ENCODE measurements at places on chromosomes 1 and 21. TPM values are rescaled to one million over a fixed set of nuclear protein-coding genes. Genes with fewer than 3 reads are reported as not detected.

OR2T2 gene
- 0.46 TPM for total RNA-seq

TLR5 gene
- 30.9 TPM for total RNA-seq

CLCA1 gene
- total RNA-seq = 0.07 TPM

FCER1A gene
- total RNA-seq = 0.55 TPM

ZNF678 gene
- 8.2 TPM for total RNA-seq

HAO2 gene
- total RNA-seq = 0.23 TPM

OTUD7B gene
- total RNA-seq = 34.1 TPM

LCE1B gene
- total RNA-seq = not detected

BEND5 gene
- total RNA-seq = 8.2 TPM

KCTD3 gene
- 39.1 TPM for total RNA-seq

TMCO4 gene
- 24.1 TPM for total RNA-seq

RASSF5 gene
- total RNA-seq = 11.8 TPM

NUF2 gene
- 0.65 TPM for total RNA-seq

AXDND1 gene
- 0.15 TPM for total RNA-seq

COL6A1 gene
- total RNA-seq = 754 TPM

AMY2B gene
- total RNA-seq = 59.7 TPM

LRRN2 gene
- 0.43 TPM for total RNA-seq

DHRS3 gene
- total RNA-seq = 48.1 TPM

CELA3B gene
- total RNA-seq = not detected

INAVA gene
- not detected for total RNA-seq

WDR64 gene
- total RNA-seq = not detected

RIMKLA gene
- 0.12 TPM for total RNA-seq

ADPRS gene
- total RNA-seq = 21.0 TPM

LCK gene
- 0.47 TPM for total RNA-seq

ZNF648 gene
- 1.6 TPM for total RNA-seq

TTC39A gene
- 1.1 TPM for total RNA-seq

DIO1 gene
- not detected for total RNA-seq

NUP210L gene
- total RNA-seq = not detected

RCAN3 gene
- total RNA-seq = 12.4 TPM

APCS gene
- not detected for total RNA-seq

CD34 gene
- 21.9 TPM for total RNA-seq

WNT4 gene
- total RNA-seq = 17.2 TPM

OR2T11 gene
- not detected for total RNA-seq

PARS2 gene
- total RNA-seq = 3.6 TPM

UTP11 gene
- total RNA-seq = 29.7 TPM

SELE gene
- total RNA-seq = 4.3 TPM

MYBPH gene
- total RNA-seq = 0.27 TPM

CCDC185 gene
- total RNA-seq = not detected

HORMAD1 gene
- total RNA-seq = not detected

GBP7 gene
- not detected for total RNA-seq

THEM5 gene
- total RNA-seq = not detected

MIS18A gene
- total RNA-seq = 4.5 TPM

SH3BGRL3 gene
- 61.1 TPM for total RNA-seq

AKNAD1 gene
- not detected for total RNA-seq

UBE2U gene
- not detected for total RNA-seq

FBXO2 gene
- total RNA-seq = 4.9 TPM

SLC16A4 gene
- 31.8 TPM for total RNA-seq

C1orf185 gene
- not detected for total RNA-seq

HPCAL4 gene
- total RNA-seq = 0.88 TPM

HSD3B2 gene
- total RNA-seq = 0.47 TPM

PROX1 gene
- total RNA-seq = 18.8 TPM

KRTAP13-2 gene
- not detected for total RNA-seq

TXNIP gene
- 335 TPM for total RNA-seq

OPRD1 gene
- 0.02 TPM for total RNA-seq

LMX1A gene
- not detected for total RNA-seq

Data from ovary (tissue), 10 donors.